Stimulated activated CD4-positive, alpha-beta T cell treated with anti-CD3 and anti-CD28 coated beads, Interleukin-4, amount 100 ng/mL, for 24 hours (primary cell): ENCODE measurements at places on chromosomes 7 and 10.

DNA sequence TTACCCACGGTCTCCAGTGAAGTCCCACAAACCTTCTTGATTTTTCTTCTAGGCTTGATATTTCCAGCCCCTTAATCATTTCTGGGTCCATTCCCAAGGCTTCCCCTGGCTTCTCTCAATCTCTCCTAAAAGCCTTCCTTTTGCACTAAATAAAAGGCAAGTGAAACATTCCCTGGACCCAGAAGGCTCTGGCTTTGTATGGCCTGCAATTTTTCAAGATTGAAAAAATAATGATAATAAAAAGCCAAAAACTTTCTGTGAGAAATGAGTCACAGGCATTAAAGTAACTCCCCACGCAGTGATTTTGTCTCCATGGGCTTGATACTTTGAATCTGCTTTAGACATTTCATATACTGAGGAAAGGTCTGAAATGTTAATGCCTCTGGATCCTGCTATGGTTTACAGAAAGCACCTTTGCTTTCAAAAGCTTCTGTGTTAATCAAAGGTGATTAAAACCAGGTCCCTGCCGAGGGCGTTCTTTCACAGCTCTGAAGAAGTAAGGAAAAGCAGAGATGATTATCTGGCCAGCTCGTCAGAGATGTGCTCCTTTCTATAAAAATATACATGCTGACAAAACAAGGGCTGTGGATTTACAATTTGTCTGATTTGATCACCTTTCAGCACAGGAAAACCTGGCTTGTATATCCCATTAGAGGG, 118.9 kb upstream of the TMEM72 start:
- DNase-seq = no peak

- no peak for DNase-seq
Observed at GRCh38 chr10:47156873-47157272, 143.1 kb upstream of the GDF10 start.

GRCh38 chr7:114081606-114082425, 163.0 kb upstream of the PPP1R3A start:
- no peak for DNase-seq

GRCh38 chr10:130393342-130393741, 257.2 kb downstream of the GLRX3 start:
- DNase-seq = no peak

DNA sequence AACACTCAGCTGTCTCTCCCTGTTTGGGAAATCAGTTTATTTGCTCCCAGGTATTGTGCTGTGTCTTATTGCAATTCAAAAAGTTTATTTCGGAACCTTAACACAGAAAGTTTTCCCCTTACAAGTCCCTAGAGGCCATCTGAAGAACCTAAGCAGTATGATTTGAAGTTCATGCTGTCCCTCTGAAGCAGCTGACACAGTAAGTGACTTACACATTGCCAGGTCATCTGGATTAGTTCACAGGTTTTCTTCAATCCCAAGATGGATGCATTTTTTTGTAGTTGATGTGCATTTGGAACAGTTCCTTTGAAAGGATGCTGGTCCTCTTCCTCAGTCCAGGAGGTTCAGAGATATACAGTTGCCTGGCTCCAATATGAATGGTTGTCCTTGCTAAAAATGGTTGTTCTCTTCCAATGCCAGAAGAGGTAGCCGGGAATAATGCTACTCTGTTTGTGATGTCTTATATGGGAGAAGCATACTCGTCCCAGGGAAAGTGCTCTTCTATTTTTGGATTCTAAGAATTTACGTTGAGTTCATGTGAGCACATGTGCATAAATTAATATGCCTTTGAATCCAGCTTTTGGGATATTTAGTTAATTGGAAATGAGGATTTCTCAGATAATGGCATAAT, 183.5 kb upstream of the PHYHIPL start:
- DNase-seq = no peak

- no peak for DNase-seq
Observed at GRCh38 chr7:90320014-90320413, 1.1 kb downstream of the FAM237B start.

- DNase-seq = no peak
Observed at GRCh38 chr10:29470355-29470705, 164.4 kb downstream of the SVIL start.
